CD8-positive, alpha-beta memory T cell (primary cell): ENCODE measurements at places on chromosomes 4 and X. TPM values are rescaled to one million over a fixed set of nuclear protein-coding genes. Genes with fewer than 3 reads are reported as not detected.

DNA sequence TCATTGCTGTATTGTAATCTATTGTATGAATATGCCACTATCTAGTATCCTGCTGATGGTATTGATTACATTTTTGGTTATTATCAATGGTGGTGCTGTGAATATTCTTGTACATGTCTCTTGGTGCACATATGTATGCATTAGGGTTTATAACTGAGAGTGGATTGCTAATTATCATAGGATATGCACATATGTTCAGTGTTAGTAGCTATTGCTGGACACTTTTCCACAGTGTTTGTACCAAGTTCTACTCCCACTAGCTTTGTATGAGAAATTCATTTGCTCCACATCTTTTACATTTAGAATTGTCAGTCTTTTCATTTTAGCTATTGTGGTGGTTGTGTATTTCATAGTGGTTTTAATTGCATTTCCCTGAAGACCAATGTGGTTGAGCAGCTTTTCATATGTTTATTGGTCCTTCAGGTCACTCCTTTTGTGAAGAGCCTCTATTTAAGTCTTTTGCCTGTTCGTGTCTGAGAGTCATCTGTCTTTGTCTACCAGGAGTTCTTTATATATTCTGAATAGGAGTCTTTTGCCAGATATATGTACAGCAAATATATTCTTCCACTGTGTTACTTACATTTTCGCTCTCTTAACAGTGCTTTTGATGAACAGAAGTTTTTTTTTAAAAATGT is 87.1 kb downstream of the TBC1D19 start:
- no peak for DNase-seq

DNA sequence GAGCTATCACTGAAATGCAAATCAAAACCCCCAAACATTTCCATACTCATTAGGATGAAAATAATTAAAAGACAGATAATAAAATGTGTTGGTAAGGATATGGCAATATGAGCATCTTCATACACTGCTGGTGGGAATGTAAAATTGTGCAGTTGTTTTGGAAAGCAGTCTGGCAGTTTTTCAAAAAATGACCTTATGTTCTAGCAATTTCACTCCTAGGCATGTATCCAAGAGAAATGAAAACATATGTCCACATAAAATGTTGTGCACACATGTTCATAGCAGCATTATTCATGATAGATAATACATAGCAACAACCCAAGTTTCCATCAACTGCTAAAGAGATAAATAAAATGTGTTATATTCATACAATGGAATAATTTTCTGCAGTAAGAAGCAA is 14.8 kb upstream of the GPRASP2 start:
- DNase-seq = no peak

DNA sequence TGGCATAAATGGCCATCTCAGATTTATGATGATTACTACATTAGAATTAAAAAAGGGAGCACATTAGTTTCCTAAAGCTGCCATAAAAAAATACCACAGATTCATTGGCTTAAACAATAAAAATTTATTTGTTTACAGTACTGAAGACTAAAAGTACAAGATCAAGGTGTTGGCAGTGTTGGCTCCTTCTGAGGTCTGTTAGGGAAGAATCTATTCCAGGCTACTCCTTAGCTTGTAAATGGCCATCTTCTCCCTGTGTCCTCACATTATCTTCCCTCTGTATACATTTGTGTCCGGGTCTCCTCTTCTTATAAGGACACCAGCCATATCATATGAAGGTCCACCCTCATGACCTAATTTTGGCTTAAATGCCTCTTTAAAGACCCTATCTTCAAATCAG is 341.0 kb downstream of the SLC7A11 start:
- DNase-seq = no peak

- no peak for DNase-seq
These were observed 105.8 kb downstream of the CRLF2 start for GRCh38 chrX:1106478-1107210.

DNA sequence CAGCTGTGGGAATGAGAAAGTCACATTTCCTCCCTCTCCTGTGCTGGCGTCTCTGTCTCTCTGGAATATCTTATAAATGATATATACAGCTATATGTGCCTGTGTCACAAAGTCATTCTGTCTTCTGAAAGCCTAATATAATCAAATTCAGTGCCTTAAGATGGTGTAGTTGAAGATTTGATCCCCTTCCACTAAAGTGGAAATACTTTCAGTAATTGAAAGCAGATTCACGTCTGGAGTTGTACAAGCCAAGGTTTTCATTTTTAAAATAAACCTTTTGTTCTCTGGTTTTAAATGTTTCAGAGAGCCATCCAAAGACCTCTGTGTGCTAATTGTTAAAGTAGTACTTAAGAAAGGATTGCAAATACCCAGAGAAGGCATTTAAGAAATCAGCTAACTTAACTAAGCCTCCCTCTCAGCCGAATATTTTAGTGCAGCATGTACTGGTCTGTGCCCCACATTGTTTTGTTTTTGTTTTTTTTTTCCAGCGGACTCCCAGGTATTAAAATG is 206.8 kb downstream of the TENM3 start:
- no peak for DNase-seq

GRCh38 chr4:67927251-67927650 is 36.0 kb downstream of the TMPRSS11A start:
- DNase-seq = no peak

DNA sequence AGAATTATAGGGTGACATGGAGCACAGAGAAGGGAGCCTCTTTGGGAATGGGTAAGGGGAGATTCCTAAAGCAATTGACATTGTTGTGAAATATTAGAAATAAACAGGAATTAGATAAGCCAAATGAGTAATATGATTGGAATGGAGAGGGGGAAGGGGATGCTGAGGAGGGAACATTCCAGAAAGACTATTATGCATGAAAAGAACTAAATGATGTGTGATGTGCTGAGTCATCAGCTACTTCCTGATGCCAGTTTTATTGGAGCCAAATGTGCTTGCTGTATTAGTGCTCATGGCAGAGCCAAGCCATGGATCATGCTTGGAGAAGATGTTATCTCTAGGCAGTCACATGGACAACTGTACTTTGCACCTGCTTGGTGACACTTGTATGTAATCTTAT is 189.0 kb upstream of the HCCS start:
- DNase-seq = no peak

DNA sequence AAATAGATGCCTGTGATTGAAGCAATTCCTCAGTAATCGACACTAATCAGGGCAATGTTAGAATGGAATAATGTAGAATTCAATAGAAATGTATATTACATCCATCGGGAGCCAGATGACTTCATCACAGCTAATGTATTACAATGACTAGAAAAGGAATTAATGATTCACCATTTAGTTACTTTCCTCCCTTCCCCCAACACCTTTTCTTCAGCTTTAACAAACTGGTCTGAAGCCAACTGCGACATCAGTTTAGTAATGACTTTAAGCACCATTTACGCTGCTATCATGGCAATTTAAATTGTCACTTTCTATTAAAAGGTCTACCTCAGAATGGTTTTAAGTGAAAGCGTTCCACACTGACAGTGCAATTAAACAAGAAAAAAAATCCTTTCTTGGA is 45.1 kb downstream of the SUPT20HL2 start:
- no peak for DNase-seq

DNA sequence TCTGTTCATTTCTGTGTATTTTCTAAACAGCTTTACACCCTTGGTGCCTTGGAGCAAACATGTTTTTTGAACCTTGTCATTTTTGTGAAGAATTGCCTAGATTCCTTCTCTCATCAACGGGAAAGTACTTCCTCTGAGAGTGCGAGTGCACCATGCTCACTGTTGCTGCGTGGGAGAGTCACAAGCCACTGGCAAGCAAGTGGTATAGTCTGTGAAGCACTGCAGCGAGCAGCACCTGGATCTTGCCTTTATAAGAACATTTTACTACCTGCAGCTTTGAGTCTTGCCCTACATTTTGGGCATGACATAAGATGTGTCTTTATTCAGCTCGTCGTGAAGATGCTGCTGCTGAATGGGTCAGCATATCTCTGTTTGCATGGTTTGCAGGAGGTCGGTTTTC is 44.9 kb downstream of the HADH start:
- DNase-seq = no peak

- DNase-seq = no peak
These were observed 1.0 kb upstream of the SUV39H1 start for GRCh38 chrX:48695534-48695896.

DNA sequence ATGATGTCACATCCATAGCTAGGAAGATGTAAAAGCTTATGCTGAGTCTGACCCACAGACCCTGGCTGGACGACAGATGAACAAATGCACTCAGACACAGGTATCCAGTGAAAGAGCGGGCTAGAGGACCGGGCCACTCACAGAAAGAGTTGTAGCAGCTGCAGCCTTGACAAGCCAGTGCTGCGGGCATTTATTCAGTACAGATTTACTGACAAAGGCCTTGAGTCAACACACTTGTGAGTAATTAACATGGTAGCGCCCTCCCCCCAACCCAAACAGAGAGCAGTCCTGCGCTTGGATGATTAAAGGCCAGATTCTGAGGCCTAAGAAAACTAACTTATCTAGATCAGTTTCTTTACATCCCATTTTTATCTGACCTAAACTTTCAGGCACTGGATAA is 244.6 kb downstream of the SPANXN4 start:
- no peak for DNase-seq

GRCh38 chrX:132818638-132819037 is 139.8 kb downstream of the HS6ST2 start:
- no peak for DNase-seq

- no peak for DNase-seq
These were observed 90.4 kb upstream of the HPRT1 start for GRCh38 chrX:134369576-134369975.

DNA sequence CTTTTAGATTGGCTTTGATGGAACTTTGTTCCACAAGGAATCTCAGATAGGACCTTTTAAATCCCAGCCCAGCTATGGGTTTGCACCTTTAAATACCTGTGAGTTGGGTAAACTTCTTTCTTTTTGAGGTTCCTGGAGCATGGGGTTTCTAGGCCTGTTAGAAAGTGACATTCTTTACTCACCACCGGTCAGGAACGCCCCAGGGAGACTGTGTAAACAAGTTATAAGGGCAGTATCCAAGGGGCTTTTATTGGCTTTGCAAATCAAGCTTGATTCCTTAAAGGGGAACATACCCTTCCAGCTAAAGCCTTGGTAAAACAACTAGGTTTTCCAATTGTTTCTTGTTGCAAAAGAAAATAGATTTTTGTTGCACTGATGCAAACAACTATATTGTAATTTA is 93.4 kb downstream of the TENT5D start:
- no peak for DNase-seq

GRCh38 chr4:156559346-156559745 is 412.3 kb downstream of the PDGFC start:
- no peak for DNase-seq

DNA sequence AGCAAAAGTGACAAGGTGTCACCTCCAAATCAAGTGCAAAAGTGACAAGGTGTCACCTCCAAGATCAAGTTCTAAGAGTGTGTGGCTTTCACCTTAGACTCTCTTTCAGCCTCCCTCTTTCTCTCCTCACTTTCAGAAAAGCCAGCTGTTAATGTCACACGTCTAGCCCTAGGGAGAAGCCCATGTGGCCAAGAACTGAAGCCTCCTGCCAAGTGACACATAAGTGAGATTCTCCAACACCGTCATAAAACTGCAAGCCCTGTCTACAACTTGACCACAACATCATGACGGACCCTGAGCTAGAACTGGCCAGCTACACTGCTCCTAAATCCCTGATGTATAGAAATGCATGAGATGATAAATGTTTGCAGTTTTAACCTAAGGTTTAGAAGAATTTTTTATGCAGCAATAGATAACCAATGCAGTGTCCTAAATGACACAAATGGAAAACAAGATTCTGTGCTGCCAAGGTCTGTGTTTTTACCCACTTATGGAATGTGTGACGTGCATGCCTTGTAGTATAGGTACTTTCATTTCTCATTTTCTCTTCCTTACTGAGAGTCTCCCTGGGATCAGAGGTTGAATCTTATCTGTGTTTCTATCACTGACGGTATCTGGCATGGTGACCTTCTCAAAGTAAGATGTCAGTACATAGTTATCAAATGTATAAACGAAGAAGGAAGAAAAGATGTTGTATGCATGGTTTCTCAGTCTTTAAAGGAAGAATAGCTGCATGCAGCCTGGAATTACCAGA is 25.0 kb downstream of the NLGN4X start:
- DNase-seq = no peak

GRCh38 chr4:72505314-72505744 is 63.7 kb downstream of the ADAMTS3 start:
- DNase-seq = no peak

DNA sequence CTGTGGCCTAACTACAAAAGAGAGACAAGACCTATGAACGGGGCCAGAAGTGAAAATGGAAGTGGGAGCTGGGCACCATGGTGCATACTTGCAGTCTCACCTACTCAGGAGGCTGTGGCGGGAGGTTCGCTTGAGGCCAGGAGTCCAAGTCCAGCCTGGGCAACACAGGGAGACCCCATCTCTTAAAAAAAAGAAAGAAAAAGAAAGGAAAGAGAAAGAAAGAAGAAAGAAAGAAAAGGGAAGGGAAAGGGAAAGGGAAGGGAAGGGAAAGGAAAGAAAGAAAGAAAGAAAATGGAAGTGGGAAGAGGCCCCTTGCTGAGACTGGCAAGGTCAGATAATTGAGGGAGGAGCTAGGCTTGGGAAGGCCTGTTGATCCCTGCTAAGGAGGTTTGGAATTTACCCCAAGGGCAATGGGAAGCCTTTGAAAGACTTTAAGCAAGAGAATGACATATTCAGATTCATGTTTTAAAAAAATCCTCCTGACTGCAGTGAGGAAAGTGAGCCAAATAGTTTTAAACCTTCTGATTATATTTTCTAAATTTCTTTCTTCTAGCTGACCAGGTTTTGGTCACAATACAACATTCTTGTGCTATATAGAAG is 17.7 kb upstream of the HERC5 start:
- DNase-seq = no peak

DNA sequence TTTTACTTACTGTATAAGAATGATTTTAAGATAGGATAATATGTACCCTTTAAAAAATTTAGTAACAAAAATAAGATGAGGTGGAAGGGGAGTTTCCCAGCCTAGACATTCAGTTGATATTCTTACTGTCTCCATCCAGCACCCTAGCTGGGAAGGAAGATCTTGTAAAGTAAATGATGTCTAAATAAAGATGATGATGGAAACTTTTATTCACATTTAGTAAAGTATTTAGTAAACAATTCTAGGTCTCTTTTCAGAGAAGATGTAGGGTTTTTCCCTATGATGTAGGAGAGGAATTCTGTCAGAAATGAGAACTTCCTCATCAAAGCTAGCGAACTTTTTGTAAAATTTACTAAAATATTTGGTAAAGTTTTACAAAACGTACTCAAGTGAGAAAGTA is 136.8 kb downstream of the RAPGEF2 start:
- DNase-seq = no peak

TLL1 gene
- not detected for total RNA-seq

PFKFB1 gene
- total RNA-seq = 0.53 TPM

CYSLTR1 gene
- 0.27 TPM for total RNA-seq

PRDM8 gene
- 10.9 TPM for total RNA-seq

SYNPO2 gene
- 0.22 TPM for total RNA-seq

WAS gene
- 81.9 TPM for total RNA-seq

OCIAD1 gene
- total RNA-seq = 115 TPM
